ENCODE measurements at places on chromosomes 5 and 9. TPM values are rescaled to one million over a fixed set of nuclear protein-coding genes. Genes with fewer than 3 reads are reported as not detected.
A peak's percentile ranks its signal among the peaks of the same experiment; 100 is the strongest.

- no peak overlapping the region for H3K4me3 ChIP-seq
- no peak overlapping the region for H3K27ac ChIP-seq
- DNase-seq = no peak
- peaks cover 48% of the 10 kb centered on the region for H3K27me3 ChIP-seq
Observed at GRCh38 chr5:136032564-136032963, 3.8 kb downstream of the TGFBI start.

SPATA31E1 gene
- 0.21 TPM for total RNA-seq

DNA sequence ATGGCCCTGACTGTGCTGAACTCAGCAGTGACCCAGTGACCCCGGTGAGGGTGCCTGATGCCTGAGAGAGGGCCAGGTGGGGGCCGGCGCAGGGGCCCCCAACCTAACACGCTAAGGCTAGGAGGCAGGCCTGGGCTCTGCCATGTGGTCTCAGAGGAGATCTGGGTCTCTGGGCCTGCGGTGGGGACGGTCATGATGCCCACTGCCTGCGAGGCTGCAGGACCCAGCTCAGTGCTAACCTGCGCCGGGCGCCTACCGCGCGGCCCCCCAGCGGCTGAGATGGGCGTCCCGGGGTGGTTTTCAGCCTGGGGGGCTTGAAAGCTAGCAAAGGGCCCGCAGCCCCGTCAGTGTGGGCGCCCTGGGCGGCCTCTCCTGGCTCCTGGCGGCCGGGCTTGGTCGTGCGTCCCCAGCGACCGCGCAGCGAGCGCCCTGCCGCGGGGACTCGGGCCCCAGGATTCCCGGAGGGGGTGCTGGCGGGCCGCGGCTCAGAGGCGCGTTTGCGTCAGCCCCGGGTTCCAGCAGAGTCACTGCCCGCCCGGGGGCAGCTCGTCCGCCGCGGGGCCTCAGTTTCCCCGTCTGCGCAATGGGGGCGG, 2.5 kb downstream of the EGFL7 start:
- DNase-seq = peak; percentile 49
- H3K36me3 ChIP-seq = no peaks in the 10 kb centered on the region
- H3K4me3 ChIP-seq = peak overlapping the region; percentile 76
- peaks cover 4% of the 10 kb centered on the region for H3K27me3 ChIP-seq
- H3K4me1 ChIP-seq = no peaks in the 10 kb centered on the region
- H3K27ac ChIP-seq = no peak overlapping the region

DNA sequence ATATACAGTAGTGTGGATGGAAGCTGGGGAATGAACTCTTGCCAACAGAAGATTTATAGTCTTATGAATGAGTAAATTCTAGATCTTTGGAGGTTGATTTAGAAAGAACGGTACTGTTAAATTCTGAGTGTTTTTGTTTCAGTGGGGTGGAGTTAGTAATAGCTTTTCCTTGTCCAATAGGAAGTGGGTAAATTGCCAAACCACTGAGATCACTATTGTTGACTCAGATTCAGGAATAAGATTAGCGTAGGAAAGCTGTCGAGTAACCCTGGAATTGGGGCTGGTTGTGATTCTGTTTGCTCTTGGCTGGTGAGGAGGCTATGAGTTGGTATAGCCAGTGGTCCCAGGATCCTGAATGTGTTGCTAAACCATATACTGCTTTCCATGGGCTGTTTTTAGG, 155.6 kb downstream of the ARHGAP26 start:
- no peak overlapping the region for H3K27ac ChIP-seq
- no peaks in the 10 kb centered on the region for H3K4me1 ChIP-seq
- H3K36me3 ChIP-seq = no peaks in the 10 kb centered on the region

GRCh38 chr9:92032891-92033290, 82.3 kb downstream of the SPTLC1 start:
- H3K27ac ChIP-seq = no peak overlapping the region
- peaks cover 18% of the 10 kb centered on the region for H3K36me3 ChIP-seq
- H3K4me3 ChIP-seq = no peak overlapping the region
- DNase-seq = no peak
- H3K27me3 ChIP-seq = no peaks in the 10 kb centered on the region

DNA sequence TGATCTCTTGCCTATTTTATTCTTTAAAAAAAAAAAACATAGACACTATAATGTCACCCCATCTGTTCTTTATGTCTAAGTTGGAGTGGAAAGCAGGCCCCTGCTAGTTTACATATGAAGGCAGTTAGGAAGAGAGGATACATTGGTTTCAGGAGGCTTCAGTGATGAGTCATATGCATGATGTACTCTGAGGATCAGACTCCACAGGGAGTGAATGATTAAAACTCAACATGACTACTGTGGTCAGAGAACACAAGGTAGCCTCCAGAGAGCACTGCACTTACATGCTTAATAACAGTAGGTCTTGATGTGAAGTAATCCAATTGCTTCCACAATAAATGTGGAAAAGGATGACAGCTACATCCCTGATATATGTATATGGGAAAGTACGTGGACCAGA, 22.7 kb upstream of the FSTL4 start:
- peaks cover 2% of the 10 kb centered on the region for H3K36me3 ChIP-seq
- no peak overlapping the region for H3K4me3 ChIP-seq
- H3K4me1 ChIP-seq = peaks cover 5% of the 10 kb centered on the region
- H3K27me3 ChIP-seq = peaks cover 13% of the 10 kb centered on the region
- H3K27ac ChIP-seq = no peak overlapping the region

Measured in neural crest cell (in vitro differentiated cells).